ENCODE measurements at places on chromosomes 3 and 15.

DNA sequence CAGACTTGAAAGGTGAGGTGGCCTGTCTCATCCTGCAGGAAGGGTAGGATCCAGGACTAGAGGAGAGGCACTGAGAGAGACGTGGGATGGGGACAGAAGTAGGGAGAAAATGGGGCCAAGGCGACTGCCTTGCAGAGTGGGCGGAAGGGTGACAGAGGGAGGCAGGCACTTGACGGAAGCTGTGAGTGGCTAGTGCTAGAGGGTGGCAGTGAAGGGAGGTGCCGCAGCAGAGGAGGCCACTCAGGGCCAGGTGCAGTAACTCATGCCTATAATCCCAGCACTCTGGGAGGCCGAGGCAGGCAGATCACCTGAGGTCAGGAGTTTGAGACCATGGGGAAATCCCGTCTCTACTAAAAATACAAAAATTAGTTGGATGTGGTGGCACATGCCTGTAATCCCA is 7.3 kb downstream of the CCDC33 start:
- no peak for DNase-seq

DNA sequence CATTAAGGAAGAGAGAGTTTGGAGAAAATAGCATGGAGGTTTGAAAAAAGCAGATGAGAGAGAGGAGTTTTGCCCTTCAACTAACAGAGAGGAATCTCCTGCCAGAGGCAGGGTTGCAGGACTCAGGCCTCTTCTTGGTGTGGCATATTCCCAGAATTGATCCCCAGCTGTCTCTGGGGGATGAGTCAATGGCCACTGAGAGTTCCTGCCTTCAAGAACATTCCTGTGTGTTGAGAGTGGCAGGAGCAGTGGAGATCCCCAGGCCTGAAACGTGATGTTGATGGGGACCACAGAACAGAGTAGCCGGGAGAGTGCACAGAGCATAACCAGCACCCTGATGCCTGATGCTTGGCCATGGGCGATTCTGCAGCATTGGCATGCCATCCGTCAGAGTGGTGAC is 348.4 kb upstream of the THBS1 start:
- no peak for DNase-seq

DNA sequence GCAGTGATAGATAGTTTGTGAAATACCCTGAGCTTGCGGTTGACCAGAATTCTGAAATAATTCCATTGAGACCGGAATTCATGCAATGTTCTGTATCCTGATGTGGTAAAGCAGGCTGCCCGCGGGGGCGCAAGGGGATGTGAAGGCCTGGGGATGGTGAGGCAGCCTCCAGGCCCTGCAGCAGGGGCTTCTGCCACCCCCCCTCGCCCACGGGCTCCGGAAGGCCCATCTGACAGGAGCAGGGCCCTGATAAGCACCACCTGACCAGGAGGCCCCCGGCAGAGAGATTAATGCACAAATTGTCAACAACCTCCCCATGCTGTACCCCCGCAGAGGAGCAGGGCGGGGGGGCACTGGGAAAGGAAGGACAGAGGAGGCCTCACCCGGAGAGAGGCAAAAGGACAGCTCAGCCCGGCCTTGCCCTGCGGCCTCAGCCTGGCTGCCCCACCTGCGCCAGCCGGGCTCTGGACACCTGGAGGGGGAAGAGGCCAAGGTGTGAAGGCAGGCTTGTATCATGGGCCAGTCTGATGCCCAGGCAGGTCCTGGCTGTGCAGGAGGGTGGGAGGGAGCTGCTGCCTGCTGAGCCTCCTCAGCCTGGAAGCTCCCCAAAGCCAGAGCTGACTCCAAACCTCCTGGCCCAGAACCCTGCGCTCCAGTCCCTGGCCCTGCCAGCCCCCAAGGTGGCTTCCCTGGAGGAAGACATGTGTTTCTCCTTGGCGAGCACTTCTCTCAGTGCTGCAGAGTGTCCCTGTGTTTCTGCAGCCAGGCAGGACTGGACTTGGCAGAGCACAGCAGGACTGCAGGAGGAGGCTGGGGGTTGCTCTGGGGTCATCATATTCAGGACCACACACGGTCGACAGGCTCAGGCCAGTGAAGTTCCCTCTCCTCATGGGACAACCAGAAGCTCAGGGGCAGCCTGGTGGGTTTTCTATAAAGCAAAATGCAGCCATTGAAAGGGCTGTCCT is 46.5 kb downstream of the RPN1 start:
- DNase-seq = no peak

DNA sequence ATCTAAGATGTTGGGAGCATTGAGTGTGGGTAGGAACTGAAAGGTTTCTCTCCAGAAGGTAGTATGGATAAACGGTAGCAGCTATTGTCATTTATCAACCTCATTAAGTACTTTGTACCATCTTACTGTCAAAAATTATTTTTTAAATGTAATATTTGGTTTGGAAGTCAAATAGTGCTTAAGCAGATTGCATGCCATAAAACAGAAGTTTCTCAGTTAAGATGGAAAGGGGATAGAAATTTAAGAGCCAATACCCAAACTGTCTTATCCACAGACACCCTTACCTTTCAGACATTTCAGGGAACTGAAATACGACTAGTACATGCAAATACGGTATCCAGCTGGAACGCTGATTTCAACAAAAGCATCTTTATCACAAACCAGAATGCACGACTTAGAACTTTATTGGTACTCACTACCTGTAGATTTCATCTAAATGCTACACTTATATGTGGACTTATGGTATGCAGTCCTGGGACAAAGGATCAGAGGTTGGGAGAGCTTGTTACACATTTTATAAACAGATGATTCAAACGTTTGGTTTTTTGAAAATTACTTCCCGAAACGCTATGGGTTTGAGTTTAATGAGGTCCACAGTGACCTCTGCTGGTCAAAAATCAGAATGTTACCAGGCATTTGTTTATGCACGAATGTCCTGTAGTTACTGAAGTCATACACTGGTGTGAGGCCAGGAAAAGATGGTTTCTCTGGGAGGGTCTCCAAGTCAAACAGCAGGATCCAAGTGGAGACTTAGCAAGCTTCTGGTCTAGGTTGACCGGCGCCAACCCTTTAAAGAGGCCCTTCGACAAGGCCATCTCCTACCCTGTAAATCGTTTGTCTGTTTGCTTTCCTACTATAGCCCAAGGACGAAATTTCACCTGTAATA is 45.7 kb upstream of the DUT start:
- DNase-seq = peak; percentile 85

DNA sequence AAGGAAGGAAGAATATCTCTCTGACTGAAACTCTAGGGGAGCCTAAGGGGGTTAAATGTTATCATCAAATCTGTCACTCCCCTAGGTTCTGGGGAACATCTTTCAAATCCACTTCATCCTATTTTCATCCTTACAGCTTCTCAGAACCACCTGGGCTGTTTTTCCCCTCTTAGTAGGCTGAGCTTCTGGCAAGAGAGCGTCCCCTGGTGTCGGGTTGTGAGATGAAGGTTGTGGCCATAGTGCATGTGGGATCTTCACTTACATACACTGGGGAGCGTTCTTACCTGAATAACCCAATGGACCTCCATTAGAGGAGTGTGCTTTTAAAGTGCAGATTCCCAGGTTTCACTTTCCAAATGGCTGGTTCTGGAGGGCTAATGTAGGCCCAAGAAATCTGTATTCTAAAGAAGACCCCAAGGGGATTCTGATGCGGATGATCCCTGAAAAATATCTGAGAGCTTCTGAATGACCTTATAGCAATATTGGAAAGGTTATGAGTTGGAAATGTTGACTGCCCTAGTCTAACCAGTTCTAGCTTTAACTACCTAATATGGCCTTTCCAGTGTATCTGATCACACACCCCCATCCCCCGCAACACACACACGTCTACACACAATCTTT is 663.7 kb downstream of the AGBL1 start:
- DNase-seq = peak; percentile 1

GRCh38 chr3:176663837-176664831 is 533.1 kb downstream of the TBL1XR1 start:
- peak; percentile 71 for DNase-seq

GRCh38 chr3:42149975-42150374 is 58.8 kb downstream of the TRAK1 start:
- DNase-seq = no peak

DNA sequence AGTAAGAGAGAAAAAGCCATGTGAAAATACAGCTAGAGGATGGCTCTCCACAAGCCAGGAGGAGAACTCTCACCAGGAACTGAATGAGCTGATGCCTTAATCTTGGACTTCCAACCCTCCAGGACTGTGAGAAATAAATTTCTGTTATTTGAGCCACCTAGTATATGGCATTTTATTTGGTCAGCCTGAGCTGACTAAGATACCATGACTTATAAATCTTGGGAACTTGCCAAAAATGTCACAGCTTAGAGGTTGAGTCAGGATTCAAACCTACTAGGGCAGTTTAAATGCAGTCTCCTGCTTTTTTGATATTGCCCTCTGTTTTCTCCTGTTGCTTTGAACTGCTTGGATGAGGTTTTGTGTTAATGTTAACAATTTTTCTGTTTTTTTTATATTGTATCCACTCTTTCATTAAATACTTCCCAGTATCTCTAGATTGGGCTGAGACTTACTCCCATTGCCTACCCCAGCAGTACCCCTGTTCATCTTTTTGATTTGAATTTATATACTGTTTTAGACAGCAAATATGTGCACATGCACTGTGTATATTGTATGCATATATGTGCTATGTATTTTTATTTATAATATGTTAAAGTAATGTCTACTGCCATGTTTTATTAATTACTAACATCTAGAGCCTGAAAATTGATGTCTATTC is 1223.2 kb downstream of the OTOL1 start:
- DNase-seq = no peak

DNA sequence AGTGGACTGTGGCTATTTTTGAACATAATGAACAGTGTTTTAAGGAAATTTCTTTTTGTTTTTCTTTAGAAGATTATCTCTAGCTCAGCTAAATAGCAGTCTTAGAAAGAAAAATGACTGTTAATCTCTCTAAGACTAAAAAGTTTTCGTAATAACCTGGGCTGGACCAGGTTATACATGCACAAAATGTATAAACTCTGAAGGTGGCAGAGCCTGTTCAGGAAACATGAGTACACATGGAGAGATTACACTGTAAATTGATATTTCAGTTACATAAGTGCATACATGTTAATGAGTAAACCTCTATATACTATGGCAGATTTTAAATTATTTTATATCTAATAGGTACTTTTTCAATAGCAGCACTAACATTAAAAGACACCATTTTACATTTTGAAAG is 258.2 kb upstream of the CFAP20DC start:
- DNase-seq = no peak

- no peak for DNase-seq
Observed at GRCh38 chr3:66434726-66435125, 66.1 kb downstream of the LRIG1 start.

DNA sequence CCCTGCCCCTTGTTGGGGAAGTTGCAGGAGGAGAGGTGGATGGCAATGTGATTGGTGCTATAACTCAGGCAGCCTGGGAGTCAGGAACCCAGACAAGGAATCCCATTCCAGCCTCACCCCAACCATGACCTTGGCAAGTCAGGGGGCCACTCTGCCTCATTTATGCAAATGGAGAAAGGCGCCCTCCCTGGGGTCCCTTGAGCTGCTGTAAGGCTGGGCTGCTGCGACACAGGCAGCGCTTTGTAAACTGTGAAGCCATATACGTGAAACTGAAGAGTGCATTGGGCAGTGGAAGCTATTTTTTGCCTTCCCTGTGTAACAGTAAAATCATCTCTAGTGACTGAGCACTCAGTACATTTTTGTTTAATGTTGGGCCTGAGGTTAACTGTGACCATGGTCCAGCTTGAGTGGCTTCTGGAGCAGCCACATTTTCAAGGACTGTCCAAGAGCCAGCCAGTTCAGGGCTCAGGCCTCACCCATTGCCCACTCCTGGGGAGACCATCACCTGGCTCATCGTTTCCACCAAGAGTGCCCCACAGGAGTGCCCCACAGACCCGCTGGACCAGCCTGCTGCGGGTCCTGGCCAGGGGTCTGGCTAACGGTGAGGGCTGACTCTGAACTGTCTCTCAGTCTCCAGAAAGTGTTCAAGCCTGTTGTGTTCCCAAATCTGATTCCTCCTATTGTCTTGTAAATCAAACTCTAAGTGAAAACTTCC is 27.9 kb downstream of the KIF7 start:
- no peak for DNase-seq

All from right lung (tissue), 10 donors.